Large intestine (tissue), 12 donors: ENCODE measurements at places on chromosomes 16 and 17. TPM values are rescaled to one million over a fixed set of nuclear protein-coding genes. Genes with fewer than 3 reads are reported as not detected.

- DNase-seq: no peak
- H3K4me3 ChIP-seq: no peak overlapping the region
- H3K4me1 ChIP-seq: no peaks in the 10 kb centered on the region
- H3K27ac ChIP-seq: no peak overlapping the region
- no peaks in the 10 kb centered on the region for H3K27me3 ChIP-seq
- no peaks in the 10 kb centered on the region for H3K36me3 ChIP-seq
Measured at GRCh38 chr16:27287887-27288286, 19.3 kb upstream of the NSMCE1 start.

DNA sequence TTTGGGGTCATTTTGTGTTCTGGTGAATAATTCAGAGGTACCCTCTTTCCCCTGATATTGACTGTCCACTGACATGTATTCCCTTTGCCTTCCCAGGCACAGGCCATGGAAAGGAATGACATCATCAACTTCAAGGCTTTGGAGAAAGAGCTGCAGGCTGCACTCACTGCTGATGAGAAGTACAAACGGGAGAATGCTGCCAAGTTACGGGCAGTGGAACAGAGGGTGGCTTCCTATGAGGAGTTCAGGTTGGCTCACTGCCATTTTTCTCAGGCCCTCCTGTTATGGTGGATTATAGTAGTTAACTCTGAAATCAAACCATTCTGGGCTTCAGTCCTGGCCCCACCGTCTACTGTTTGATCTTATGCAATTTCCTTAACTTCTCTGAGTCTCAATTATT lies 1.6 kb upstream of the EFTUD2 start:
- no peak overlapping the region for H3K4me3 ChIP-seq
- H3K27ac ChIP-seq: no peak overlapping the region
- H3K36me3 ChIP-seq: no peaks in the 10 kb centered on the region
- H3K27me3 ChIP-seq: no peaks in the 10 kb centered on the region

- no peak overlapping the region for H3K27ac ChIP-seq
- H3K36me3 ChIP-seq: no peaks in the 10 kb centered on the region
- peaks cover 11% of the 10 kb centered on the region for H3K27me3 ChIP-seq
Measured at GRCh38 chr17:40730970-40731369, 24.2 kb downstream of the KRT25 start.

The CEMP1 gene
- polyA plus RNA-seq: 16.8 TPM

The CD300LB gene
- polyA plus RNA-seq: 0.27 TPM

- H3K27me3 ChIP-seq: peaks cover 3% of the 10 kb centered on the region
- no peak overlapping the region for H3K27ac ChIP-seq
- H3K36me3 ChIP-seq: no peaks in the 10 kb centered on the region
- H3K4me3 ChIP-seq: no peak overlapping the region
- DNase-seq: no peak
Measured at GRCh38 chr16:49471038-49471727, 97.6 kb downstream of the C16orf78 start.

The KRTAP3-1 gene
- not detected for polyA plus RNA-seq

The SRCAP gene
- polyA plus RNA-seq: 36.8 TPM

The ITGAD gene
- 0.03 TPM for polyA plus RNA-seq

The KCNH6 gene
- polyA plus RNA-seq: 6.9 TPM

DNA sequence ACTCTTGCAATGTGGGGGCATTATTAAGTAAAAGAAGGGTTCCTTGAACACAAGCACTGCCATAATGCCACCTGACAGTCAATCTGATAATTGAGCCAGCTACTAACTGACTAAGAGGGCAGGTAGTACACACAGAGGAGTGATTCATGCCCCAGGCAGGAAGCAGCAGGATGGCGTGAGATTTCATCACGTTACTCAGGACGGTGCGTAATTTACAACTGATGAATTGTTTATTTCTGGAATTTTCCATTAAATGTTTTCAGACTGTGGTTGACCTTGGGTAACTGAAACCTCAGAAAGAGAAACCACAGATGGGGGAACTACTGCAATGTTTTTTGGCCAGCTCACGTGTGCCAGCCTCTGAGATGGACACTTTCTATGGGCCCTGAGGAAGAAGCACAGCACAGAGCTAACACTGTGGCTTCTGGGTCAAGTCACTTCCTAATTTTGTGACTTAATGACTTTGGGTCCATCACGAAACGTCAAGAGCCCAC lies 46.7 kb downstream of the C17orf67 start:
- H3K27ac ChIP-seq: no peak overlapping the region
- peaks cover 6% of the 10 kb centered on the region for H3K27me3 ChIP-seq
- no peaks in the 10 kb centered on the region for H3K4me1 ChIP-seq
- H3K36me3 ChIP-seq: no peaks in the 10 kb centered on the region
- DNase-seq: peak; percentile 21

DNA sequence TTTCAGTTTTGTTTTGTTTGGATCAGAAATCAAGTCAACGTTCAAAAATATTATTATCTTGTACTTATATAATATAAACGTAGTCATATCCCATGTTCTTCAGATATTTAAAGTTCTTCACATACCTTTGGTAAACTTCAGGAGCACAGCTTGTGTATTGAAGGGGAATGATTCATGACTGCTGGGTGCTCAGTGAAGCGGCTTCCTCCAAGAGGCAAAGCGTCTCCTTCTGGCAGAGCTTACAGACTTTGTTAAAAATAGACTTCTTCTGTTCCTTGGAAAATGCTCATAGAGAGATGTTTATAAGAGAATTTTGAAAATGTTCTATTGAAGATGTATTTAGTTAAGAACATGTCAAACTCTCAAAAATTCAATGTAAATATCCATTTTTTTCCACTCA lies 155.6 kb upstream of the CNTNAP4 start:
- H3K4me1 ChIP-seq: no peaks in the 10 kb centered on the region
- H3K27ac ChIP-seq: no peak overlapping the region
- no peak overlapping the region for H3K4me3 ChIP-seq
- H3K36me3 ChIP-seq: no peaks in the 10 kb centered on the region

GRCh38 chr17:47201166-47201565 lies 8.0 kb upstream of the MYL4 start:
- H3K27ac ChIP-seq: peak overlapping the region; percentile 18
- no peaks in the 10 kb centered on the region for H3K36me3 ChIP-seq
- DNase-seq: peak; percentile 90

DNA sequence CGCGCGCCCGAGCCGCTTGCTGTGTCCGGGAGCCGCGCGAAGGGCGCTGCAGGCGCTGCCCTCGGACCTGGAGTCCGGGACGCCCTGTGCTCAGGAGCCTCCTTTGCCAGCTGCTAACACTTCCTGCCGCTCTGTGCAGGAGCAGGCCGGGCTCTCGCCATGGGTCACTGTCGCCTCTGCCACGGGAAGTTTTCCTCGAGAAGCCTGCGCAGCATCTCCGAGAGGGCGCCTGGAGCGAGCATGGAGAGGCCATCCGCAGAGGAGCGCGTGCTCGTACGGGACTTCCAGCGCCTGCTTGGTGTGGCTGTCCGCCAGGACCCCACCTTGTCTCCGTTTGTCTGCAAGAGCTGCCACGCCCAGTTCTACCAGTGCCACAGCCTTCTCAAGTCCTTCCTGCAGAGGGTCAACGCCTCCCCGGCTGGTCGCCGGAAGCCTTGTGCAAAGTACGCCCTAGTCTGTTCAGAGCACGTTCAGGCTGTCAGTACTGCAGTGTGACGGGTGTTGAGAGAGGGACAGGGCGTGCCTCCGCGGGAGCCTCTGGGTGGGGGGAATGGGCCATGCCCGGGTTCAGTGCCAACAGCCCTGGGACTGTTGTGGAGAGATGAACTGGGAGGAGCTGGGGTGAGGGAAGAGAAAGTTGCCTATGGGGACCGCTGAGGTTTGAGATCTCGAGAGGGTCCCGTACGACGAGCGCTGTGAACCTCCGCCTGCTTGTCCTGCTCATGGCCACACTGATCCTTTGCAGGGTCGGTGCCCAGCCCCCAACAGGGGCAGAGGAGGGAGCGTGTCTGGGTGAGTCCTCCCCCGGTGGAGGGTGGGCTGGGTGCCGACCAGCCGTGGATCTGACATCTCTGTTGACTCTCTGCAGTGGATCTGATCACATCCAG lies 1.3 kb downstream of the ZNF276 start:
- DNase-seq: peak; percentile 88
- H3K4me1 ChIP-seq: peaks cover 18% of the 10 kb centered on the region
- peak overlapping the region; percentile 67 for H3K4me3 ChIP-seq
- H3K27ac ChIP-seq: peak overlapping the region; percentile 77
- peaks cover 41% of the 10 kb centered on the region for H3K36me3 ChIP-seq

The ZMYND15 gene
- 5.1 TPM for polyA plus RNA-seq

GRCh38 chr16:84048270-84048669 lies 5.7 kb upstream of the SLC38A8 start:
- H3K4me1 ChIP-seq: no peaks in the 10 kb centered on the region
- H3K27ac ChIP-seq: no peak overlapping the region
- H3K36me3 ChIP-seq: peaks cover 32% of the 10 kb centered on the region
- peaks cover 20% of the 10 kb centered on the region for H3K27me3 ChIP-seq
- no peak overlapping the region for H3K4me3 ChIP-seq

- H3K27ac ChIP-seq: no peak overlapping the region
- H3K27me3 ChIP-seq: no peaks in the 10 kb centered on the region
- no peaks in the 10 kb centered on the region for H3K36me3 ChIP-seq
- no peak for DNase-seq
- peaks cover 10% of the 10 kb centered on the region for H3K4me1 ChIP-seq
Measured at GRCh38 chr17:17412326-17412725, 64.5 kb upstream of the MED9 start.

The DYNLRB2 gene
- polyA plus RNA-seq: 0.52 TPM

DNA sequence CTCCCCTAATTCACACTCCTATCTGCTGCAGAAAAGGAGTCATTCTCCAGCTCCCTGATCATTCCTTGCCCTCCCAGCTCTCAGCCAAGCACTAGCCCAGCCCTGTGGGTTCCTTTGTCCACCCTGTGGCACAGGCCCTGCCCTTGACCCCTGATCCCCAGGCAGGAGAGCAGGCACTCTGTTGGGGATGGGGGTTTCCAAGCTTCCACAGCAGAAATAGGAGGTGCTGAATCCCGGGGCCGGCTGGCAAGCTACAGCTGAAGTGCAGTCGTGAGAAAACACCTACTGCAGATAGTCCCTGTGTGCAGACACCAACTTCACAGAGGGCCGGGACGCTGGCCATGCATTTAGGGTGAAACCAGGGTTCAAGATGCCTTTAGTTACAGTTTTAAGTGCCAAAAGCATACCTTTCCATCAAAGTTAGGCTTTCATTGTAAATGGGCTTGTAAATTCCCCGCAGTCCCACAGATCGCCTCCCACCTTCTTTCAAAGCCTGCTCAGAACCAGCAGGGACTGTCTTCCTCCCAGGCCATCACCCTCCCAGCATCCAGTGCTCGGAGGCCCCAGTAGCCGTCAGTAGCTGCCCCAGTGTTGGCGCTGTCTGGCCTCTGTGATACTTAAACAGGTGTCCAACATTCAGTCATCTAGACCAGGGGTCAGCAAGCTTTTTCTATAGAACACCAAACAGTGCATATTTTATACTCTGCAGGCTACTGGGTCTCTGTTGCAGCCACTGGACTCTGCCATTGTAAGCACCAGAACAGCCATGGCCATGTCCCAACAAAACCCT lies 10.6 kb downstream of the CPSF4L start:
- H3K4me3 ChIP-seq: no peak overlapping the region
- no peaks in the 10 kb centered on the region for H3K27me3 ChIP-seq
- H3K27ac ChIP-seq: no peak overlapping the region
- H3K36me3 ChIP-seq: peaks cover 10% of the 10 kb centered on the region
- no peak for DNase-seq

DNA sequence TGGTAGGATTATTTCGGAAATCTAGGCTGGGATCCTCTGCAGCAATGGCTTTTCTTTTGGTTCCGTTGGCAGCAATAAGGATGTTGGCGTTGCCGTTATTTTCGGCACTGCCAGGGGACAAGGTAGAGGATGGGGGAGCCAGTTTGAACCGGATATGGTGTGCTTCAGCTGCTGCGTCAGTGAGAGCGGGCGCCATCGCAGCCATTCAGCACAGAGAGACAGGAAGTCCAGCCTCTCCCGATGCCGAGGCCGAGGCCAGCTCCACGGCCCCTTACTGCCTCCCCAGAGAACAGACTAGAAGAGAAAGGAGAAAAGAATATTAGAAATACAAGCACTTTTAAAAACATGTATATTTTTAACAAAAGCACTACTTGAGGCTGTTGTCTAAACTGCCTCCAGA lies 21.3 kb downstream of the KANSL1 start:
- no peak overlapping the region for H3K27ac ChIP-seq
- DNase-seq: no peak

DNA sequence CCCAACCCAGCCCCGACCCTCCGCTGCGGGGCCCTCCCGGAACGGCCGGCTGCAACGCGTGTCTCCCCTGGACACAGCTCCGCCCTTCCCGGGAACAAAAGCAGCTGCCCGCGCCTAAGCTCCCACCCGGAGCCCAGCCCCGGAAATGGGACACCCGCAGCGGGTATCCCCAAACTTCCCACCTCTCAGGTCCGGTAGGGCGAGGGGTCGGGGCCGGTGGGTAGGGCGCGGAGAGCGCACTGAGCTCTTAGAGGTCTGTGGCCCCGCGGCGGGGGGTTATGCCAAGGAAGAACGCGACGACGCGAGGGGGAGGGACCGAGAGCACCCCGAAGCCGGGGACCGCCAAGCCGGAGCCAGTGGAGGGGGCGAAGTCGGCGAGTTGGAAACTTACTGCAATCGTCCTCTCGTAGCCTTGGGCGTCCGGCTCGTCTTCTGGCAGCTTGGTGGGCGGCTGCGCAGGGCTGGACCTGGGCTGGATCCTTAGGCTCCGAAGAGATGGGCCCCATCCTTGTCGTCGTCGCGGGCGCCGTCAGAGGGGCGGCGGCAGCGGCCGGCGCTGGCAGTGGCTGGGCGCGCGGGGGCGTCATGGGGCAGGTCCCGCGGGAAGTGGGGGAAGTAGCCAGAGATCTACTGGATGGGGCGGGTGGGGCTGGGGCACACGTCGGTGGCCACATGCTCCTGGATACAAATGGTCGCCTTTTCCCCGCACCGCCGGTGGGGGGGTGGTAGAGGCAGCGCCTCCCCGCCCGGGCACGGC lies 6.9 kb downstream of the USP6 start:
- H3K27ac ChIP-seq: no peak overlapping the region
- H3K4me1 ChIP-seq: peaks cover 4% of the 10 kb centered on the region
- no peak for DNase-seq
- peak overlapping the region; percentile 49 for H3K4me3 ChIP-seq
- H3K36me3 ChIP-seq: no peaks in the 10 kb centered on the region

DNA sequence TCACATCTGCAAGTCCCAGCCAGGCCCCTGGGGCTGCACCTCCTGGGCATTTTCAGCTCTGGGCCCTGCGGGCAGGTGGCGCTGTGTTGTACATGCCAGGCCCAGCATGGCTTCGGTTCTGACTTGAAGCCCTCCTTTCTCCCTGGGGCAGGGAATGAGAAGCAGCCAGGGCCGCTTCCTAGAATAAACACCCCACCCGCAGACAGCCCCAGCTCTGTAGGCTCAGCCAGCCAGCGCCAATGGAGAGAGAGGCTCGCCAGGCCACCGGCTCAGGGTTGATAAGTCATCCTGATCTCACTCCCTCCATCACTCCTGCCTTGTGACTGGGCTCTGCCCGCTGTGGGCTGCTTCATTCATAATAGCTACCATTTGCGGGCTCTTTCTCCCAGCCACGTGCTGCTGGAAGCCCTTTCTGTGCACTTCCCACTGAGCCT lies 6.0 kb upstream of the GLIS2 start:
- peaks cover 40% of the 10 kb centered on the region for H3K4me1 ChIP-seq
- H3K27me3 ChIP-seq: peaks cover 9% of the 10 kb centered on the region
- H3K27ac ChIP-seq: no peak overlapping the region
- H3K36me3 ChIP-seq: no peaks in the 10 kb centered on the region
- no peak for DNase-seq
- H3K4me3 ChIP-seq: no peak overlapping the region

GRCh38 chr17:39057701-39058206 lies 90.6 kb upstream of the FBXO47 start:
- H3K27ac ChIP-seq: no peak overlapping the region
- no peaks in the 10 kb centered on the region for H3K36me3 ChIP-seq
- DNase-seq: no peak
- no peak overlapping the region for H3K4me3 ChIP-seq

GRCh38 chr16:54628796-54629625 lies 301.7 kb upstream of the IRX5 start:
- DNase-seq: no peak
- H3K27me3 ChIP-seq: peaks cover 3% of the 10 kb centered on the region
- H3K4me3 ChIP-seq: no peak overlapping the region
- H3K27ac ChIP-seq: no peak overlapping the region
- H3K4me1 ChIP-seq: no peaks in the 10 kb centered on the region
- H3K36me3 ChIP-seq: no peaks in the 10 kb centered on the region
